ENCODE measurements at places on chromosomes 7 and 10.

DNA sequence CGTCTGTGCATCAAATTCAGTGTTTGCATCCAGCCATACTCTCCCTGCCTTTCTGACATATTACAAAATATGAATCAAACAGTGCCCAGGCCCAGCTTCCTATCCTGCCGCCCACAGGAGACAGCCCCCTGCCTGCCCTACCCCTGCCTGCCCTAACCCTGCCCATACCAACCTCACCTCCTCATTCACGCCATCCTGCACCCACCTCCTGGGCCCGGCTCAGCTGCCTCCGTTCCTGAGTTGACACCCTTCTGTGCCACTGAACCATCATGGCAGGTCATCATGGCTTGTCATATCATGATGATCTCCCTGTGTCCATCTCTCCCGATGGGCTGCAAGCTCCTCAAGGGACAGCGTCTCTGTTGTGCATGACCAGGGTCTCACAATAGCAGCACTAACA is 72.3 kb downstream of the TNS3 start:
- DNase-seq = no peak

DNA sequence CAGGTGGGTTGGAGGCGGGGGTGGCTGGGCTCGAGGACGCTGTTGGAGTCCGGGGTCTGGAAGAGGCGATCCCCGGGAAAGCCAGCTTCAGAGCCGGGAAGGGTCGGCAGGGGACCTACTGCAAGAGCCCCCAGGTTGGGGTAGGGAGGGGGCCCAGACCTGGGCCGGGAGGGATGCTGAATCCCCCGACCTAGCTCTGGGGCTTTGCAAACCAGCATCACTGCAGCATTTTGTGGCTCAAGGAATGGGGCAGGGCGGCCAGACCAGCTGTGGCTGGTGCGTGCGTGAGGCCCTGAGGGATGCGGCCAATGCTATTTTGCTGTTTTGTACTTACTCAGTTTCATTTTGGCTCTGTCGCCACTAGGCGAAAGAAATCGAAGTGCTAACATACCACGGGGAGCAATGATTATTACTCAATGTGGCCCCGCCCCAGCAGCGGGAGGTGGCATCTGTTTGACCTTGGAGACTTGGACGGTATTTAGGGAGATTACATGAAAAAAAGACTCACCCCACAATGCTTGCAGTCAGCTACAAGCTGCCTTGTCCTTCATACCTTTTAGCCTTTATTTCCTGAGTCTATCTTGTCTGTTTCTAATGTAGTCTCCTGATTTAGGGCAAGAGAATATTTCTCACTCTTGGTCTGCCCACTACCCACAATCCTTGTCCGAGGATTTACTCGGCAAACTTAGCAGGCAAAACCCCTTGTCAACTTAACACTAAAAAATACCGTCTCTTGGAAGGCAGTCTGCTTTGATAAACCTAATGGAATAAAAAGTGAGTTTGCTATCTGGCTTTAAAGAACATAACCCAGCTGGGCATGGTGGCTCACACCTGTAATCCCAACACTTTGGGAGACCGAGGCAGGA is 16.2 kb downstream of the HSPB1 start:
- peak; percentile 89 for DNase-seq

- DNase-seq = no peak
Measured at GRCh38 chr7:13988731-13989125, 738 bp downstream of the ETV1 start.

DNA sequence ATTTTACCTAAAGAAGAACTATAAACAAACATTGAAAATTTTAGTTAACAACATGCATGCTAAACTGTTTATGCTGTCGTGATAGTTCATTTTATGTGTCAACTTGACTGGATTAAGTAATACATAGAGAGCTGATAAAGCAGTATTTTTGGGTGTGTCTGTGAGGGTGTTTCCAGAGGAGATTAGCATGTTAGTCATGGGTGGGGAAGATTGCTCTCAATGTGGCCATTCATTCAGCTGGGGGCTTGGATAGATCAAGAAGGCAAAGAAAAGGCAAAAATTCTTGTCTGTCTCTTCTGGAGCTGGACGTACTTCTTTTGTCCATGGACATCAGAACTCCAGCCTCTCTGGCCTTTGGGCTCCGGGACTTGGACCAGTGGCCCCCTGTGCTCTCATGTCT is 172.9 kb upstream of the SEMA3E start:
- DNase-seq = no peak

- no peak for DNase-seq
Measured at GRCh38 chr7:49771427-49772176, 1.8 kb upstream of the VWC2 start.

GRCh38 chr10:117476716-117477115 is 65.8 kb upstream of the EMX2 start:
- no peak for DNase-seq
